ENCODE measurements at places on chromosomes 12 and 14.

DNA sequence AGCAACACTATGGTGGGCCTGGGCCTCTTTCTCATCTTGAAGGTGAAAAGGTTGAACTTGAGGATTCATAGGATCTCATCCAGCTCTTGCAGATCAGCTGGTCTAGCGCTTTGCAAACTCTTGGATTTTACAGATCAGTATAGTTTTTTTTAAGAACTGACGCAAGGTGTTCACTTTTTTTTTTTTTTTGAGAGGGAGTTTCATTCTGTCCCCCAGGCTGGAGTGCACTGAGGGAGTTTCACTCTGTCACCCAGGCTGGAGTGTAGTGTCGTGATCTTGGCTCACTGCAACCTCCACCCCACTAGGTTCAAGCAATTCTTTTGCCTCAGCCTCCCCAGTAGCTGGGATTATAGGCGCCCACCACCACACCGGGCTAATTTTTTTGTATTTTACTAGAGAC lies 20.4 kb upstream of the LGMN start:
- DNase-seq: no peak

DNA sequence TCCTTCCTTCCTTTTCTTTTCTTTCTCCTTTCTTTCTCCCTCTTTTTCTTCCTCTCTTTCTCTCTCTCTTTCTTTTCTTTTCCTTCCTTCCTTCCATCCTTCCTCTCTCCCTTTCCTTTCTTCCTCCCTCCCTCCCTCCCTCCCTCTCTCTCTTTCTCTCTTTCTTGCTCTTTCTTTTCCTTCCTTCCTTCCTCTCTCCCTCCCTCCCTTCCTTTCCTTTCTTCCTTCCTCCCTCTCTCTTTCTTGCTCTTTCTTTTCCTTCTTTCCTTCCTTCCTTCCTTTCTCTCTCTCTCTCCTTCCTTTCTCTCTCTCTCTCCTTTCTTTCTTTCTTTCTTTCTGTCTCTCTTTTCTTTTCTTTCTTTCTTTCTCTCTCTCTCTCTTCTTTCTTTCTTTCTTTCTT lies 207.6 kb downstream of the ATP23 start:
- DNase-seq: no peak

DNA sequence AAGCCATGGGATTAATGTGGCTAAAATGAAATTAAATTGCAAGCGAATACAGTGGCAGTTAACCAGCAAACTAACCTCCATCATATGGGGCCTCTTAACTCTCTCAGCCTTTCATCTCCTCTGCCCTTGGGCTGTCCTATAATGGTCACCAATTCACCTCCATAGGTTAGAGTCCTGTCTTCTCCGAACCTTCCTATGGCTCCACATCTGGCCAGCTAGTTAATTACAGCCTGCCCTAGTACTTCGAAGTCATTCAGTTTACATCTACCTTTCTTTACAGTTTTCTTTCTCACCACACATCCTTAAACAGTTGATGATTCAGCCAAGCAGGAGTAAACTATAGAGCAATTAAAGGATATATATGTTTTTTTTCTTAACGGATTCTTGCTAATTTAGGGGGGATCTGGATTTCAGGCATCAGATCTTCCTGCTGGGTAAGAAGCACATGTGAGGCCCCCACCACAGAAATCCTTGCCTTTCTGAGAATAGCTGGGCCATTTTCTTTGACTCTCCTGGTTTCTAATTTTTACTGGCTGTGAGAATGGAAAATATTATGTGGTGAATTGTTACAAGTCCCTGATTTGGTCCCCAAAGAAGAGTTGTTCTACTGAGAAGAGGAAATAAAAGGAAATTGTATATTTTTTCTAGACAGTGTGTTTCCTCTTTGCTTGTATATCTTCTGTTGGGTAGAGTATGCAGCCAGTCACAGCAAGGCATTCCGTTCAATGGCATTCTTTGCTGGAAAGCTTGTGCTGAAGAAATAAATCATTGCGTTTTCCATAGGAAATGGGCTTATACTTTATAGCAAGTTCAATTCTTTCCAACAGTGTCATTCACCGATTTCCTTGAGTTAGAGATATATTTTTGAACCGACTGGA lies 16.7 kb downstream of the HMGA2 start:
- no peak for DNase-seq

- no peak for DNase-seq
These were observed 1.8 kb downstream of the OTOGL start for GRCh38 chr12:80101126-80101525.

GRCh38 chr14:95943699-95944098 lies 67.1 kb downstream of the TUNAR start:
- no peak for DNase-seq

DNA sequence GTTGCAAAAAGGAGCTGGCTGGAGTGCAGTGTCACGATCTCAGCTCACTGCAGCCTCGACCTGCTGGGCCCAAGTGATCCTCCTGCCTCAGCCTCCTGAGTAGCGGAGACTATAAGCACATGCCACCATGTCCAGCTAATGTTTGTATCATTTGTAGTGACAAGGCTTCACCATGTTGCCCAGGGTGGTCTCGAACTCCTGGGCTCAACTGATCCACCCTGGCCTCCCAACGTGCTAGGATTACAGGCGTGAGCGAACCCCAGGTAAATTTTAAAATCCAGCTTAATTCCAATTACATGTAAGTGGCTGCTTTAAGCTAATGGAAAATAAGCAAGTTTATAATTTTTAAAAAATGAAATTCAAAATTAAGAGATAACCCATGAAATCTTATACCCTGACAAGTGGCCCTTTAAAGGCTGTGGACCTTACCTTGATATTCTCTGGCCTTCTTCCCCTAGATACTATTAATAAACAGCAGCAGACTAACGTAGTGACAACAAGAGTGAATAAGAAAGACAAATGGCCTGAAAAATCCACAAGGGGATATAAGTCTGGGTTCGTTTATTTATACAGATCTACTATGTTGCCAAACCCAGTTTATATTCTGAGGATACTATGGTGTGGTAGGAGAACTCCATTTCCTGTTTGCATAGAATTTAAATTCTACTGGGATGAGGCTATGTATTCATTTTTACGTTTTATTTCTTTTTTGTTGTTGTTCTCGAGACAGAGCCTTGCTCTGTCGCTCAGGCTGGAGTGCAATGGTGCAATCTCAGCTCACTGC lies 25.6 kb upstream of the SLC2A3 start:
- no peak for DNase-seq

DNA sequence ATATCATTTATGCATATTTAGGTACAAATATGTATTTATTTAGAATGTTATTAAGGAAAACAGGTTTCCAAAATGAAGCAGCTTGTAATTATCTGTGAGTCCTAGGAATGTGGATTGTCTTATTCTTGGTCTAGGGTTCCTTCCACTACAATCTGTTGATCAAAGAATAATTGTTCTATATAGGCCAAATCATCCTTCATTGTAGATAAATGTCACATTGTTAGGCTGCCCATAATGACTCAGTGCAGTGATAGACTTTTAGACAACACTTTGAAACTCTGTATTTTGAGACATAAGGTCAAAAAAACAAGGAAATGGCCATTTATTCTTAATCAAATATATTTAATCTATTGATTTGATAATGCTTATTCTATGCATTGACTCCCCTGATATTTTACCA lies 283.0 kb downstream of the ACSS3 start:
- DNase-seq: no peak

DNA sequence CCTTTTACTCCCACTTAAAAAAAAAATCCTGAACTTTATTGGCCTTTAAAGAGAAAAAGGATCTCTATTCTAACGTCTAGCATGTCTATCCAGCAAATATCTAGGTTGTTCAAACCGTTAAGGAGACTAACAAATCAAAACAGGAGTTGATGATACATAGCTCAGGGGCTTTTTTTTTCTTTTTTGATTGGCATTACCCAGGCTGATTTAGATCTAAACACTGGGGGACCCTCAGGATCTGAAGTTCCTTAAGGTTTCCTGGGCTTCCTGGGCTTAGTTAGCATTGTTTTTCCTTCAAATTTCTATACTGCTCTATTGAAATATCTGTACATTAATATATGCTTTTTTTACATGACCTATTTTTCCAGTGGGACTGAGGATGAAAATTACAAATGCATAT lies 42.3 kb downstream of the EFCAB11 start:
- no peak for DNase-seq

DNA sequence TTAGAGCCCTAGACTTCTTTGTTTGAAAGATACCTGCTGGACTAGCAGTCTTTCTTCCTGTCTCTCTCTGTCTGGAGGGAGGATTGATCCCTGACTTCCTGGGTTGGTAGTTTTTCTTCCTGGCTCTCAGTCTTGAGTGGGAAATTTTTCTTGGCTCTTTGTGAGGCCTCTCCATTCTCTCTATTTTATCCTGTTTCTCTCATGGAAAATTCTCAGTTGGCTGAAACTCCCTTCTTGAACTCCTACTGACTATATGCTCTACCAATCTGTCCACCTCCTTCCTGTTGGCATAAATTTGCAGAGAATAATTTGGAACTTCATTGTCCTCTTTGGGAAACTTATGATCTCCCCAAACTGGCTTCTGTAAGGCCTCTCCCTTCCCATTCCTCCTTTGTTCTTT lies 24.1 kb upstream of the MUCL1 start:
- no peak for DNase-seq

Measured in right renal cortex interstitium (tissue), 3 donors.